WTC11 (cell line): ENCODE measurements at places on chromosomes 1 and 21.

DNA sequence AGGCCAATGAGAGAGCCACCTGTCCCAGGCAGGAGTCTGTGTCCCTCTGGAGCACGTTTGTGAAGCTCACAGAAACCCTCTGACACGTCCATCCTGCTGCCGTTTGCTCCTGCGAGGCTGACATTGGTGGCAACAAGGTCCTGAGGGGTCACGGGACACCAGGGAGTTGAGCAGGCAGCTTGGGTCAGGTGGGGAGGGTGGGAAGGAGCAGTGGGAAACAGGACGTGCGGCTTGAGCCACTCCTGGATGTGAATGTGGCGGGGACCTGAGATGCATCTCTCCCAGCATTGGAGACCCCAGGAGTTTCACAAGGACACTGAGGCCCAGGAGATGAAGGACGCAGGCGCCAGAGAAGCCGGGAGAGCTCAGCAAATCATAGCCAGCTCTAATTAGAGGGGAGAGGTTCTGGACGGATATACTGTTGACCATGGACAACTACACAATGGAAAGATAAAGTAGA, 149.0 kb downstream of the PEX14 start:
- DNase-seq: peak; percentile 6

DNA sequence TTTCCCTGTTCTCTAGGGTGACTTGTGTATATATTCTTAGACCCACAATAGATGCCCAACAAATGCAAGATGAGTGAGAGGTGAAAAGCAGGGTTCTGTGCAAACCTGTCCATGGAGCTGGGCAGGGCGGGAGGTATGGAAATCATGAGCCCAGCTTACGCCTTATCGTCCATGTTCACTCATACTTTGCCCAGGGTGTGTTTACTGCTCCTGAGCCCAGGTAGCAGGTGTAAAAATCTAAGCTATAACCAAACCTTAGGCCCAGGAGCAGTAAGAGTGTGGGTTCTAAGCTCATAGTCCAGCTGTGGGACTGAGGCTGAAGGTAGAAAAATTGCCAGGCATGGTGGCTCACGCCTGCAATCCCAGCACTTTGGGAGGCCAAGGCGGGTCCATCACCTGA, 48.1 kb downstream of the CACNA1E start:
- DNase-seq: no peak

GRCh38 chr1:35560256-35561225, 2.9 kb downstream of the NCDN start:
- DNase-seq: no peak

DNA sequence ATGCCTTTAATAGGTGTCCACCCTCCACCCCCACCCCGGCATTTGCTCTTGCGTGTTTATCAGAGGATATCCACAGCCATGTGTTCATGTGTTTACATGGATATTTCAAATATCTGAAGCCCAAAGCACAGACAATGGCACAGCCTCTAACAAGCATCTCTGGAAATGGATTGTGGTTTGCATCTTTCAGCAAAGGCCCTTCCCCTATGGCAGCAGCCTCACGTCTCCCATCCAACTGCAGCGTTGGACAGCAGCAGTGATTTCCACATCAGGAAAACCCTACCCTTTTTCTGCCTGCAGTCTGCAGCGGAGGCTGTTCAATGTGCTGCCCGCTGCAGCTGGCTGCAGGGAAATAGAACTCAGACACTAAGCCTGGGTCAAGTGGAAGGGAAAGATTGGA, 1.6 kb downstream of the RASSF5 start:
- no peak for DNase-seq

DNA sequence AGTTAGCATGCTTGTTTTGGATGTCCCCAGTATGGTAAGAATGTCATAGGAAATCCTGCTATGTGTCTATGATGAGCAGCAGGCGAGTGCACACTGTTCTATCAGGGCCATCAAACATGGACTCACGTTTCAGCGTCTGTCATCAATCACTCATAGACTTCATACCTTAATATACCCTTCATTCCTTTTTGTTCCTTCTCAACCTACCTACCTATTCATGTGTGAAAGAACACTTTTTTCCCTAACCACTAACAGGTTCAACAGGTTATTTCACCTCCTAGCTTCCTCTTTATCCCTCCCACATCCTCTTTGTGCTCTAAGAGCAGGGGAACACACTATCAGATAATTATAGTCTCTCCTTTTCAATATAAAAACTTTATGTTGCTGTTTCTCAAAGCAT, 300.6 kb downstream of the TM2D1 start:
- no peak for DNase-seq

DNA sequence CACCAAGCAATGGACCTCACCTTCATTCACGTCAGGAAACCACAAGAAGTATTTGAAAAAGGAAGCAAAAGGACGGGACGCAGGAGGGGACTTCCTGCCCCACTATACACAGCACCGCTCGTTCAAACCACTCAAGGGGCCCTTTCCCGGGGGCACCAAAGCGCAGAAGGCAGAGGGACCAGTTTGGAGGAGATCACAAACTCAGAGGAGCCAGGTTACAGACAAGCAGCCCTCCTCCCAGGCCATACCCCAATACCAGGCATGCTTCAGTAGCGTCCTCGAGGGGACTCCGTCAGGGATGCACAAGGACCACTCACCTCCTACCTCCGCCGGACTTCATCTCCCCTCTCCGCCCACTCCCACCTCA, 685 bp downstream of the CRTC2 start:
- DNase-seq: no peak

- DNase-seq: no peak
Observed at GRCh38 chr1:91621907-91622306, 121.3 kb downstream of the CDC7 start.

DNA sequence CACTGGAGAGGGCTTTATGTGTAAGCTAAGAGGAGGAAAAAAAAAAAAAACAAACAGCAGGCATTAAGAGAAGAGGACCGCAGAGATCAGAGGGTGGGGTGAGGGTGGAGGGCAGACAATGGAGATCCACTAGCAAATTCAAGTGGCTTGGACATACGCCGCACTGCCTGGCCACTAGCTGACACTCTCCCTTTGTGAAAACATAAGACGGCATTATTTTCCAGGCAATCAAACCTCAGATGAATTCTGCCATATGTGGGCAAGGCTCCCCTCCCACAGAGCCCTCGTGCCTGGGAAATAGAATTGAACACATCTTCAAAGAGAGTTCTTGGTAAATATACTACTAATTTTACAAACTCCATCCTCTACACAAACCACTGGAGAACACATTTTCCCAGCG, 53.6 kb downstream of the ERG start:
- no peak for DNase-seq

- DNase-seq: no peak
Observed at GRCh38 chr21:33289199-33289819, 23.1 kb downstream of the IL10RB start.

GRCh38 chr1:183674339-183674738, 21.2 kb upstream of the APOBEC4 start:
- no peak for DNase-seq

DNA sequence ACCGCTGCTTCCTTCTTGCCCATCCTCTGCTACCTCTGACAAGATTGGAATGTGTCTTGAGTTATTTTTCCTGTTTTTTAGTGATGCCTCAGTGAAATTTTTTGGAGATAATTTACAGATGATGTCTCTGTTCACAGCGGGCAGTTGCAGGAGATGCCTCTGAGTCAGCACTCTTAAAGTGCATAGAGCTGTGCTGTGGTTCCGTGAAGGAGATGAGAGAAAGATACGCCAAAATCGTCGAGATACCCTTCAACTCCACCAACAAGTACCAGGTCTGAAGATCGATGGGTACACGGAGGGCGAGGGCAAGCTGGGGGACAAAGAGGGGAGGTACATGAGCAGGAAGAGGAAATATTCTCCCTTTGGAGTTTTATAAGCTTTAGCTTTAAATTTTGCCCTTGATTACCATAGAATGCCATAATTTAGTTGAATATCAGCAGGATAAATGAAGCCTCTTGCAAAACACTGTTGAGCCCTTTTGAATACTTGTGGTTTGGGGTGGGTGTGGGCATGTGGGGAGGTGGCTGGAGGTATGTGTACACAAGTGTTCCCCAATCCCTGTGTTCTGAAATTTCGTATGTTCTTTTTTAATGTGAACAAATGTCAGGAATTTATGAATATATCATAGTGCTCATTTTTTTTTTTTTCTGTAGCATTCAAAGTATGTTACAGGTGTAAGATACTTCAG, 19.8 kb downstream of the ATP1A1 start:
- DNase-seq: no peak
